ENCODE measurements at places on chromosomes 12 and 14. TPM values are rescaled to one million over a fixed set of nuclear protein-coding genes. Genes with fewer than 3 reads are reported as not detected.
A peak's percentile ranks its signal among the peaks of the same experiment; 100 is the strongest.

- H3K4me3 ChIP-seq = peak overlapping the region; percentile 82
- H3K27me3 ChIP-seq = no peaks in the 10 kb centered on the region
- H3K4me1 ChIP-seq = peaks cover 25% of the 10 kb centered on the region
- H3K36me3 ChIP-seq = peaks cover 31% of the 10 kb centered on the region
- DNase-seq = peak; percentile 44
Measured at GRCh38 chr14:21382886-21383847, 652 bp downstream of the SUPT16H start.

GRCh38 chr14:104872469-104873341 is 7.6 kb downstream of the CEP170B start:
- H3K36me3 ChIP-seq = peaks cover 11% of the 10 kb centered on the region
- H3K27ac ChIP-seq = no peak overlapping the region
- no peaks in the 10 kb centered on the region for H3K27me3 ChIP-seq
- H3K4me1 ChIP-seq = peaks cover 5% of the 10 kb centered on the region
- DNase-seq = peak; percentile 58

DNA sequence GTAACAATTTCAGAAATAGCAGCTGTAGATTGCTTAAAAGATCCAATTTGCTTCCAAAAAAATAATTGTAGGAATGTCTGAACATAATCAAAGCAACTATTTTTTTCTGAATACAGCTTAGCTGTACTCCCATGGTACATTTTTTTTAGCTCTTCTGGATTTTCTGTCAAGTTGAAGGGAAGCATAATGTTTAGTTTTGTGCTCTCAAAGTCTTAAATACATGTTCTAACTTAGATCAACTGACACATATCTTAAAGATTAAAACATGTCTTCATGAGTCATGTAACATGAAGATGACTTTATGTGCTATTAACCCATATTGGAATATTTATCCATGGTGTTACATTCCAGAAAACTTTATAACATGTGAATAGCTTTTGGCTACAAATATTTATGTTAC is 255.7 kb downstream of the BTG1 start:
- no peaks in the 10 kb centered on the region for H3K4me1 ChIP-seq
- no peak for DNase-seq
- no peaks in the 10 kb centered on the region for H3K27me3 ChIP-seq
- no peak overlapping the region for H3K27ac ChIP-seq

DNA sequence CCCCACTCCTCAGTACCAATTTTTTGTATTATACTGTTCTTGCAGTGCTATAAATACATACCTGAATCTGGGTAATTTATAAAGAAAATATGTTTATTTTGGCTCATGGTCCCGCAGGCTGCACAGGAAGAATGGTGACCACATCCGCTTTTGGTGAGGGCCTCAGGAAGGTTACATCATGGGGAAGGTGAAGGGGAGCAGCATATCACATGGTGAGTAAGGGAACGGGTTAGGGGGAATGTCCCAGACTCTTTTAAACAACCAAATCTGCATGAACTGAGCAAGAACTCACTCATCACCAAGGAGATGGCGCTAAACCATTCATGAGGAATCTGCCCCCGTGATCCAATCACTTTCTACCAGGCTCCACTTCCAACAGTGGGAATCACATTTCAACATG is 40.0 kb downstream of the OSBPL8 start:
- no peaks in the 10 kb centered on the region for H3K36me3 ChIP-seq
- H3K27ac ChIP-seq = no peak overlapping the region
- H3K4me3 ChIP-seq = no peak overlapping the region
- no peak for DNase-seq

GRCh38 chr12:54012631-54013409 is 4.0 kb downstream of the HOXC8 start:
- peaks cover 29% of the 10 kb centered on the region for H3K4me1 ChIP-seq
- H3K36me3 ChIP-seq = no peaks in the 10 kb centered on the region
- no peak overlapping the region for H3K4me3 ChIP-seq
- H3K27me3 ChIP-seq = peaks cover 9% of the 10 kb centered on the region

- no peak for DNase-seq
- H3K27me3 ChIP-seq = no peaks in the 10 kb centered on the region
- no peak overlapping the region for H3K27ac ChIP-seq
- H3K36me3 ChIP-seq = no peaks in the 10 kb centered on the region
- no peaks in the 10 kb centered on the region for H3K4me1 ChIP-seq
Measured at GRCh38 chr12:74747305-74747704, 209.7 kb downstream of the ATXN7L3B start.

DNA sequence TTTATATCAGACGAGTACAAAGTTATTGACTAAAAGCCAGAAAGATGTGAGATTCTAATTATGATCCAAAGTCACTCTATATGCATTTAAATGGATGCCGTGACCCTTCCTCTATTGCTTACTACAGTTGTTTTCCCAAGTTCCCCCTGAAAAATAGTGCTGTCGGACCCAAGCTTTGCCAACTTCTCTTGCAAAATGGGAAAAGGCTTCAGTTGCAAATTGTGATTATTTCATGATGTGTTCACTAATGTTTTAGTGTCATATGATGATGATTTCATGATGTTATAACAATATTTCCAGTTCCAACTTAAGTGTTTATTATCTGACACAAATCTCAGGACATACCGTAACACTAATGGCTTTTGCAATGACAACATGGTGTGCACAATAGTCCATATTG is 534.6 kb upstream of the ATP2B1 start:
- no peak overlapping the region for H3K4me3 ChIP-seq
- H3K36me3 ChIP-seq = no peaks in the 10 kb centered on the region
- H3K4me1 ChIP-seq = no peaks in the 10 kb centered on the region
- H3K27me3 ChIP-seq = no peaks in the 10 kb centered on the region

DNA sequence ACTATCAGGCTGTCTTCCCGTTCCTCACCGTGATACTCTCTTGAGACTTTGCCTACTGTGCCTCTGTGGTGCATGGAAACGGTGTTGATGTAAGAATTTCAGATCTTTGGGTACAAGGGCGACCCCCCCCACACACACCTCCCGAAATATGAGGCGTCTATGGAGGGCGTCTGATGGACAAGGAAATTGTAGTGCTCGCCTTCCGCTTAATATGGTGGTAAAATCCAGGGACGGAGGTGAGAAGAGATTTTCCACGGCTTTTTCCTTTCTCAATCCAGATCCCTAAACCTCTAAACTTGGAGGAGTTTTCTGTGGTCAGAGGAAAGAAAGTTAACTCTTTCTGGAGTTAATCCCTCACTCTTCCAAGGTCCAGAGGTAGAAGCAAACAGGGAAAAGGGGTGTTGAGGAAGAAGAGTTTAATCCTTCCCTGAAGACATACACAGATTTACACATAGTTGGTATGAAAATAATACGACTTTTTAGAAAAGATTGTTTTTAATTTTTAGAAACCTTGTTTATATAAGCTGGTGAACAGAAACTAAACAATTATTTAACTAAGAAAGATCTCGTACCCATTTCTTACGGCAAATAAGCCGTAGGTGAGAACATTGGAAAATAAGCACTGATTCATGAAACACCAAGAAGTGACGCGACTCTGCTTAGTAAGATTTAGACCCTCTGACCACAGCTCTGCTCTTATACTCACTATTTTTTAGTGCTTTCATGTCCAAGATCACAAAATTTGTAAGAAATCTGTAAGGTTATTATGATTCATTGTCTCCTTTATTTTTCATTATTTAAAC is 23.1 kb upstream of the RNASE12 start:
- peaks cover 29% of the 10 kb centered on the region for H3K4me1 ChIP-seq
- peak overlapping the region; percentile 74 for H3K4me3 ChIP-seq
- DNase-seq = no peak
- peak overlapping the region; percentile 62 for H3K27ac ChIP-seq
- H3K36me3 ChIP-seq = no peaks in the 10 kb centered on the region

- no peaks in the 10 kb centered on the region for H3K27me3 ChIP-seq
- DNase-seq = no peak
- H3K4me1 ChIP-seq = peaks cover 28% of the 10 kb centered on the region
Measured at GRCh38 chr12:82357340-82357739, 847 bp downstream of the CCDC59 start.

- no peaks in the 10 kb centered on the region for H3K4me1 ChIP-seq
- H3K4me3 ChIP-seq = no peak overlapping the region
- no peaks in the 10 kb centered on the region for H3K27me3 ChIP-seq
- DNase-seq = no peak
- H3K36me3 ChIP-seq = no peaks in the 10 kb centered on the region
- H3K27ac ChIP-seq = no peak overlapping the region
Measured at GRCh38 chr14:37343307-37344094, 145.8 kb downstream of the MIPOL1 start.

DNA sequence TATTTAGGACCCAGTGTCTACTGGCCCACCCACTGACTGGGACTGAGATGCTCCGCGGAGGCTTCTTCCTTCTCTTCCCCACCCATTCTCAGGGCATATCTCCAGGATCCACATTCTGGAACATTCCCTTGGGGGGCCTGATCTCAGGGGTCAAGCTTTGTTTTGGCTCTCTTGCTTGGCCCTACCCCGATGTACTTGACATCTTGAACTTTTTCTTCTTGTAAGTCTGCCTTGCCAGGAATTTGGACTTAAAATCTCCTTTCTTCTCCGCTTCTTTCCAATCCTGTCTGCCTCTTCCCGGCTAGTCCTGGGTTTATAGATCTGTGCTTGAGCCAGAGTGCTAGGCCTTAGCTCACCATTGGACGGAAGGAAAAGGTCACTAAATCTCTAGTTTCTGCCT is 22.1 kb downstream of the DACT1 start:
- no peak overlapping the region for H3K27ac ChIP-seq
- peak; percentile 19 for DNase-seq
- H3K4me1 ChIP-seq = no peaks in the 10 kb centered on the region
- H3K4me3 ChIP-seq = no peak overlapping the region

GRCh38 chr14:89566180-89566579 is 149.1 kb upstream of the FOXN3 start:
- peaks cover 15% of the 10 kb centered on the region for H3K4me1 ChIP-seq
- H3K36me3 ChIP-seq = no peaks in the 10 kb centered on the region
- DNase-seq = no peak
- H3K4me3 ChIP-seq = no peak overlapping the region
- H3K27ac ChIP-seq = no peak overlapping the region

DNA sequence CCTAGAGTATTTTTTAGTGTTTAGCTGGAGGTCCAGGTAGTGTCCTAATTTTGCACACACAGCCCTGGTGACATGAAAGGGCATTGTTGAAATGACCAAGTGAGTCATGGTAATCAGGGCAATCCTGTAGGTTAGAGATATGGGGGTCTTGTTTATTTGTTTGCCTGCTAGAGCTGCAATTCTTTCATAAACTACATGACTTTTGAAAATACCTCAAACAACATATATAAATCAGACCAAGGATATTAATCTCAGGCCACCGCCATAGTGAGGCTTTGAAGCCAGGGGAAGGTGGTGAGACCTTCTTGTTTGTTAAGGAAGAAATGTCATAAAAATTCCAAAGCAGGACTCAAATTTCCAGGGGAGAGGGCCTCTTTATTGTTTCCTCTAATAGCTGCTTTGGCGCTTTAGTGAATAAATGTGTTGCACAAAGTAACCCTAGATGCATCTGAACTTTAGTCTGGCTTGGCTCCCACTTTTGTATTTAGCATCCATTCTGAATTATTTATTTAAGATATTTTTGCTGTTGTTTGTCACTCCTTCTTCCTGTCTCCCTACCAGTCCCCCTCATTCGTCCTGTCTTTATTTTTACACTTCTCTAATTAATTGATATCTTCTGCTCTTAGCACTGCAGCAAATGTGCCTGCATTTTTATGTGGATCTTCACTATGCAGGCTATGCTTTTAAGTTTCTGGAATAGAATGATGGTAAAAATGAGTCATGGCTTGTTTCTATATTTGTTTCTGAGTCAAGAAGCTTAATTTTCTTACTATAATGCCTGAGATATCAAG is 430.3 kb downstream of the RAD51B start:
- no peak for DNase-seq
- H3K27ac ChIP-seq = peak overlapping the region; percentile 89
- H3K36me3 ChIP-seq = no peaks in the 10 kb centered on the region
- H3K4me3 ChIP-seq = peak overlapping the region; percentile 8
- peaks cover 64% of the 10 kb centered on the region for H3K4me1 ChIP-seq

GRCh38 chr14:81187832-81188522 is 32.8 kb downstream of the GTF2A1 start:
- H3K4me3 ChIP-seq = no peak overlapping the region
- no peak overlapping the region for H3K27ac ChIP-seq
- peaks cover 2% of the 10 kb centered on the region for H3K36me3 ChIP-seq

DNA sequence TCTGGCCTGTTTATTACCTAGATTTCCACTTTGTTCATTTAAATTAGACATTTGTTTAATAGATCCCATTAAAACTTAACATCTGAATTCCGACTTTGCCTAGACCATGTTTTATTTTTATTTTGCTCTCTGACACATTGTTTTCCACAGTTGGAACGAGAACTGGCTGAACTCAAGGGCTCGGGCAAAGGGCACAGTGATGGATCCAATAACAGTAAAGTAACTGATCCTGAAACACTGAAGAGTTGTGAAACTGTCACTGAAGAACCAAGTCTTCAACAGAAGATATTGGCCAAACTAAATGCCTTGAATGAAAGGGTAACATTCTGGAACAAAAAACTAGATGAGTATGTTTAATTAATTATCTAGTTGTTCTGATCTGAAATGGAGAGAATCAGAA is 39.7 kb downstream of the LRRC9 start:
- H3K27me3 ChIP-seq = no peaks in the 10 kb centered on the region
- no peak overlapping the region for H3K27ac ChIP-seq
- no peaks in the 10 kb centered on the region for H3K4me1 ChIP-seq
- DNase-seq = no peak
- no peaks in the 10 kb centered on the region for H3K36me3 ChIP-seq
- no peak overlapping the region for H3K4me3 ChIP-seq

DNA sequence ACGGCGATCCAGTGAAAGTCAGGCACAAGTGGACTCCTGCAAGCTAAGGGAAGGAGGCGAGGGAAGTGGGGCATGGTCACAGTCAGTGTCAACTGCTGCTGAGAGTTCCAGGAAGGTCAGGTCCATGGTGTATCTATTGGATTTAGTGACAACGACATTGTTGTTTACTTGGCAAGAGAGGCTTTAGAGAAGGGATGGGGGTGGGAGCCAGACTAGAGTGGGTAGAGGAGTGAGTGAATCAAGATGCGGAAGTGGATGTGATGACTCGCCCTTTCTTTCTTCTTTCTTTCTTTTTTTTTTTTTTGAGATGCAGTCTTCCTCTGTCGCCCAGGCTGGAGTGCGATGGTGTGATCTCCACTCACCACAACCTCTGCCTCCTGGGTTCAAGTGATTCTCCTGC is 12.5 kb downstream of the P2RX7 start:
- no peak overlapping the region for H3K27ac ChIP-seq
- H3K27me3 ChIP-seq = no peaks in the 10 kb centered on the region
- DNase-seq = no peak
- no peaks in the 10 kb centered on the region for H3K36me3 ChIP-seq
- H3K4me1 ChIP-seq = no peaks in the 10 kb centered on the region
- no peak overlapping the region for H3K4me3 ChIP-seq

GRCh38 chr14:53380052-53380866 is 227.1 kb upstream of the DDHD1 start:
- H3K4me3 ChIP-seq = no peak overlapping the region
- H3K4me1 ChIP-seq = no peaks in the 10 kb centered on the region
- no peaks in the 10 kb centered on the region for H3K36me3 ChIP-seq
- no peak for DNase-seq
- no peak overlapping the region for H3K27ac ChIP-seq
- no peaks in the 10 kb centered on the region for H3K27me3 ChIP-seq

DDX11 gene
- 14.7 TPM for total RNA-seq

CHGA gene
- not detected for total RNA-seq

SIRT4 gene
- total RNA-seq = 6.1 TPM

KLHL33 gene
- total RNA-seq = 19.5 TPM

KRT78 gene
- not detected for total RNA-seq

LRRK2 gene
- 6.8 TPM for total RNA-seq

GYS2 gene
- not detected for total RNA-seq

Measured in psoas muscle (tissue), 8 donors.